Hippocampal formation (tissue), 2 donors: ENCODE measurements at places on chromosomes 3 and 15.

DNA sequence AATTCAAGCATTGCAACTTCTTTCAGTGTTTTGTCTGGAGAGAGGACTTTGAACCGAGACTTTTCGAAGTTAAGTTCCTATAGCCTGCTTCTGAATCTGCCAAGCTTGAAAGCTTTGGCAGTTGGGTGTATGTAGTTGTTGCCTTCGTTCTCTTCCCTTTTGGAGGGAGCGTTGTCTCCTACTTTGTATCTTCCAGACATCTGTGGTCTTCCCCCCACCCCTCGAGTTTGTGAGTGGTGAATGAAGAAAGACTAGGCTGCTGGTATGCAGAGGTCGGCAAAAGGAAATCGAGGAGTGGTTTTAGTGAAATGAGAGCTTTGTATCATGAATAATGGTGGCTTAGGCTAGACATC is 1.3 kb downstream of the CTNNB1 start:
- DNase-seq, result no peak

DNA sequence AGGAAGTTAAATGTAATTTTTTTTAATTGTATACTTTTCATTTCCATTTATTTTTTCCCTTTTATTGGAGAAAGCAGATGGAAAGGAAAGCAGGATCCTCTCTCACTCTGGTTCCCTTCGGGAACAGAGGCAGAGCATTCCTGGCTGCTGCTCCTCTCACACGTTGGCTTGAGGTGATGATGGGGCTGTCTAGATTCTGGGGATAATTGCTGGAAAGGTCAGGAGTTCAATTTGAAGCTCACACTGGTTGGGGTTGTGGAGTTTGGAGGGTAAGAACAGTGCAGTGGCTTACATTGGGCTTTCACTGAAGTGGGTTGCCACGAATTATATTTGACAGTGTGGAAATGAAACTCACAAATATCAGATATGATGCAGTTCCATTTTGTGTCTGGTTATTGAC is 57.6 kb downstream of the RARB start:
- DNase-seq, result no peak

DNA sequence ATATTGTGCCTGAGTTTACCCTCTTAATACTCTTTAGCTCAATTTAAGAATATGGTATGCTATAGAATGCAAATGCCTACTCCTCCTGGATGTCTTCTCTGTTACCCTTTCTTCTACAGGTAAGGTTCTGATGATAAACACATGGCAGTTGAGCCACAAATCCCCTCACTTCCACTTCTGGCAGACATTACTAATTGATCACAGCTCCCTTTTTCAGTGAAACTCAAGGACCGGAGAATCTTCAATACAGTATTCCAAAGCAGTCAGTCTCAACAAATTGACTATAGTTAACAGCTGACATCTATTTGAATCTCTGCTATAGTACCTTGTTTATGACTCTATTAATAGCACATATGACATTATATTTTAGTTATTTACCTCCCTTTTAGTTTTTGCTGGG is 232.1 kb upstream of the ADAMTS9 start:
- no peak for DNase-seq

DNA sequence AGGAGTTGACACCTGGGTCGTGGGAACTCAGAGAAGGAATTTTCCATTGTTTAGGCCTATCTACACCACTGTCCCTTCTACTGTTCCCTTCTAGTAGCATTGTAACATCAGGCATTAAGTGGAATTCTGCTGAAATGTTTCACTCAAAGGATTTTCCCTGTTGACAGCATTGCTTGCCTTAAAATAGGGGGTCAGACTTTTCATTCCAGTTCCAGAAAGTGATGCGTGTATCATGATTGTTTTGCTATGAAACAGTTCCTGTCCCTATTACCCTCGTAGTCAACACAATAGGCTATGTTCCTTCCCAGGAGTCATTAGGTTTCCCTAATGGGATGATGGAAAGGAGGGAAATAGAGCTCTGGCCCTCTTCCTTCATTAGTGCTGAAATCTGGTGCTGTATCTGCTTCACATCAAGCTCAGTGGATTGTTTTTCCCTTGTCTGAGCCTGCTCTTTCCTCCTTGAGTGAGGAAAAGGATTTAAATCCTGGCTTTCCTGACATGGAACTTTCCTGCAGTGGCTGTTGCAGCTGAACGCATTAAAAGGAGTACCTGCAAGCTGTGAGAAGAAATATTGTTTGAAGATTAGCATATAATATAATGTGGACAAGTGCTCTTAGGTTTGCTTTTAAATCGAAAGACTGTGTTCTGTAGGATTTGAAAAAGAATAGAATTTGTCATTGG is 195.9 kb downstream of the KLHL25 start:
- DNase-seq, result no peak

- no peak for DNase-seq
Observed at GRCh38 chr3:42300013-42300412, 34.0 kb upstream of the CCK start.

DNA sequence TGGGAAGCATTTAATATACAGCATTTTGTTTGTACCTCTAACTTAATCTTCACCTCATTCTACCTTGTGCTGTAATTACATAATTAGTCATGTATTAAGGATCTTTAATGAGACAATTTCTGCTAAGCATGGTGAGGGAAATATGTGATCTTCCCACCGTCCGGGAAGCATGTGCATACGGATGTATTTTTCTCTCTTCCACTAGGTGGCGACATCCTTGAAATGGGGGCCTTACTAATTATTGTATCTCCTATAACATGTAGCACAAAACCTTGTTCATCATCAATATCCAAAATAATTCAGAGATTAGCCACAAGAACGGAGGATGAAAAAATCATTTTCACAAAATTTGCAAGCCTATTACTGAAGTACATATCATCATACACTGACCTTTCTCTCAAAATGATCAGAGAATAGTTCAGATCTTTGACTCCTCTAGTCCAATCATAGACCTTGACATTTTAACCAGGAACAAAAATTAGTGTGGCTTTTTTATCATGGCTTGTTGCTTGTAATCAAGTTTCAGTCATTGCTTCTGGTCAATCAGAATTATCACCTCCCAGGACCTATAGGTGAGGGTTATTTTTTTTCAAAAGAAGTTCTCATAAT is 148.9 kb upstream of the GBE1 start:
- DNase-seq, result peak; percentile 13

- no peak for DNase-seq
Observed at GRCh38 chr3:164832216-164832615, 246.1 kb downstream of the SI start.

GRCh38 chr3:44827196-44827595 is 34.5 kb upstream of the TMEM42 start:
- DNase-seq, result no peak

DNA sequence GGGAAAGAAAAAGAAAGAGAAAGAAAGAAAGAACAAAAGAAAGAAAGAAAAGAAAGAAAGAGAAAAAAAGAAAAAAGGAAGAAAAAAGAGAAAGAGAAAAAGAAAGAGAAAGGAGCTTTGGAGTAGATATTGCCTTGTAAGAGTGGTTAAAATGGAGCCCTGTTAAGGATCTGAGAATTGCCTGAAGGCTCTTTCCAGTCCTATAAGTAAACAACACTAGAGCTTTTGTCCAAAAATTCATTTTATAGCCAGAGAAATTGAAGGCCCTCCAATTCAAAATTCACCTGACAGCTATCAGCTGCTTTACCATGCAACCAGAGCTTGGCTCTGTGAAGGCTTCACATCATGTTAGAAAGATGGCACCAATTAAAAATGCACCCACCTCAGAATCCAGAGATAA is 102.1 kb upstream of the FRMD4B start:
- DNase-seq, result no peak

- DNase-seq, result no peak
Observed at GRCh38 chr15:75989045-75989444, 23.2 kb downstream of the NRG4 start.

- no peak for DNase-seq
Observed at GRCh38 chr15:58396181-58396580, 35.6 kb upstream of the LIPC start.

GRCh38 chr3:153762411-153763235 is 358.6 kb upstream of the ARHGEF26 start:
- no peak for DNase-seq

GRCh38 chr3:64303881-64304280 is 78.6 kb upstream of the PRICKLE2 start:
- no peak for DNase-seq

DNA sequence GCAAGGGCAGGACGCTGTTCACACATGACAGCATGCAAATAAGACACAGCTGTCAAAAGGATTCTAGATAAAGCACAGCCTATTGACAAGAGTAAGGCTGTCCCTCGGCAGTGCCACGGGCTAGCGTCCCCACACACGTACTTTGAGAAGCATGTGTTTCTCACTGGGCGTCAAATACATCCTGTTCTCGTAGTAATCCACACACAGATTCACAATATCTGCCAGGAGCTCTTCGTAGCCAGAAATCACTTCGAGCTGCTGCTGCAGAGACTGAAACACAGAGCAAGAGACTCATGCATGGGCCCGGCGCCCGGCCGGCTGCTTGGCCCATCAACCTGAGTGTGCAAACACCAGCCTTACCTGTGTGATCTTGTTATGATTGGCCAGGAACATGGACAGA is 41.1 kb downstream of the CYFIP1 start:
- DNase-seq, result no peak

DNA sequence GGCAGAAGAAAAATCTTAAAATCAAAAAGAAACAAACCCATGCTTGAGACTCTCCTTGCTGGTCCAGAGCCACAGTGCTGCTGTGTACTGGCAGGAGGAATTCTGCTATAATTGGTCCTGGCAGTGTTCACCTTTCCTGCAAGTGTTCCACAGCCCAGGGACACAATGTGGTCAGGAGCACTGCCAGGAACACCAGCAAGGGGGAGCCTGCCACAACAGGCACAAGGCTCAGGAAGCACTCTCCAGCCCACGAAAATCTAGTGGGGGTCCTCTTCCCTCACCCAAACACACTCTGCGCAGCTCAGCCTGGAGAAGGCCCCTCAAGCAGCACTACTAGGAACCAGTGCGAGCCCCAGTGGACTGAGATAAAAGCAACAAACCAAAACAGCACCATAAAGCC is 92.9 kb downstream of the UBE3A start:
- peak; percentile 10 for DNase-seq

DNA sequence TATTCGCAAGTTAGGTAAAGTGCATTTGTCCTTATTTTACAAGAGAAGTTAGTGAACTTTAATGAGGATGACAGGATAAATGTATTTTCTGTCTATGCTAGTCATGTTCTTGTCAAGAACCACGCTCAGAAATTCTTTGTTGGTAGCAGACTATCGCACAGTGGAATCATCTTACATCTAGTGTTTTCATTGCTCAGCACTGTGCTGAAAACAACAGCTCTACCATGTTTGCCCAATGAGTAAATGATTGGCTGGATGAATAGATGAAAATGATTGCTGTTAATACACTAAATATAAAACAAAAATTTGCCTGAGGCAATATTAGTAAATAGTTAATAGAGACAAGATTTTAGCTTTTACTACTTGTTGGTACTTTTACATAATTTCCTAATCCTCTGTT is 265.3 kb upstream of the GOLIM4 start:
- no peak for DNase-seq

GRCh38 chr3:125140818-125141595 is 71.5 kb downstream of the SLC12A8 start:
- no peak for DNase-seq

DNA sequence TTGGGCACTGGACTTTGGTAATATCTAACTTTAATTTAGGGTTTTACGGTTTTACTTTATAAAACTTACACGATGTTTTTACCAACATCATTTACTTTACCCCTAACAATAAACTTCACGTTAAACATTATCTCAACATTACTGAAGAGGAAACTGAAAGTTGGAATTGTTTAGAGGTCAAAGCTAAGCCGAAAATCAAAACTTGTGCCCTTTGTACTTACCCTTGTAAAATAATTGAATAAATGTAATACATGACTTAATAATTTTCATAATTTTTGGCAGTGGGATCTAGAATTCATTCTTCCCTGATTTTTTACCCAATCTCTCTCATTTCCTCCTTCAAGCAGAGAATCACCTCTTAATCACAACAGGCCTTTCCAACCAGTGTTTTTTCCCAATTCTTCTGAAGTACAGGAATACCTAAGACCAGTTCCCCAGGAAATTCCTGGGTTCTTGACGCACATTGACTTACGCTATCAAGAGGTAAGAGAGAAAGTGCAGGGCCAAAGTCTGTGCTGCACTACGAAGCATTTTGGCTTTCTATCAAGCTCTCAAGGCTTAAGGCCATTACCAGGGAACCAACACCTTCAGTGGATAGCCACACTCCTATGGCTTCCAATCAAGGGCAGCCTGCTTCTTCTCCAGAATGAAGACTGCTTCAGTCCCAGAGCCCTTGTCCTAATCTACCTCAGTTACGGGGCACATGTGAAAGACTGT is 11.9 kb upstream of the SEMA6D start:
- DNase-seq, result no peak

DNA sequence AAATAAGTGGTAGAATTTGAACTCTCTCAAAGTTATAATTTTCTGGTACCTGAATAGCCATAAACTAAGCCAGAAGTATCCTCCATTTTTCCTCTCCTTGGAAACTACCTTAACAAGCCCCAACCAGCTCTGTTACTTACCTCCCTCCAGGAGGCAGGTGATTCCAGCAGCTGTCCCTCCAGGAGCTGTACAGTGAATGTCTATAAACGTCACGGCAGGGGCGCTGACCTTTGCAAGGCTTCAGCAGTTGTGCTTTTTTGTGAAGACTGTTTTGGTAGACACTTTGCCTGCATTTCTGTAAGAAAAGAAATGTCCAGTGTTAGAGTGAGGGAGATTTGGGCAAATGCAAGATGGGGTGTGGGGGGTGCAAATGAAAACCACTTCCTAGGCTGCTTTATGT is 67.2 kb downstream of the LEO1 start:
- DNase-seq, result no peak

DNA sequence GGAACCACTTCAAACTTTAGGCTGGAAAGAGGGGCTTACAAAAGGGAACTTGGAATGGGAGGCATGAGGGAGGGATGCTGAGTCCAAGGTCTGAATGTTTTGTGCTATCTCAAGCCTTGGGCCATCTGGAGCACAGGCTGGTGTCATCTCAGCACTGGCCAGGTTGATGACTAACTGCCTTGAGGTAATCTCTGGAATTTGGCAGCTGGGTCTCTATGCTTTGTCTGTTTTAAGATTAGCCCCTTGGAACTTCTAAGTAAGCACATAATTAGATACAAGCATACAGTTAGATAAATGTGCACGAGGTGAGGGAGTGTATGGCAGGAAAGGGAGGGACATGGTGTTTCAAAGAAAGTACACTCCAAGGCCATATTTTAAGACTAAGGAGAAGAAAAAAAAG is 252.4 kb upstream of the CCDC54 start:
- no peak for DNase-seq

DNA sequence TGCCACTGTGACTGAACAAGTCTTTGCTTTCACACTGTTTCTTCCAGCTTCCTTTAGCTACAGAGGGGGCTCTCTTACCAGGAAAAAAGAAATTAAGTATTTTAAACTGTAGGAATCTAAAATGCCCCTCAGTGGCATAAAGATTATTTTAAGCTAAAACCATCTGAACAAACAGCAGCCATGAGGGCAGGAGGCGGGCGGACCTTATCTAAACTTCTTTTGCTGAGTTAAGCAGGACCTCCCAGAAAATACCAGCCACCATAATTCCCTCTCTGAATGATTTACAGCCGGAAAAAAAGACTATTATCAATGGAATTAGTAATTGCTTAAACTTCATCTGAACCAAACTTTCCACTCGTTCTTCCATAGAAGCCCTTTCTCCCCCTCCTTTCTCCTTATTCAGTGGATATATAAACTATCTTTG is 5.2 kb upstream of the TOPAZ1 start:
- no peak for DNase-seq

- no peak for DNase-seq
Observed at GRCh38 chr3:151100076-151100475, 14.6 kb downstream of the MED12L start.

GRCh38 chr15:44427756-44428724 is 611 bp downstream of the CTDSPL2 start:
- no peak for DNase-seq
